ENCODE measurements at places on chromosomes 11 and 22.

DNA sequence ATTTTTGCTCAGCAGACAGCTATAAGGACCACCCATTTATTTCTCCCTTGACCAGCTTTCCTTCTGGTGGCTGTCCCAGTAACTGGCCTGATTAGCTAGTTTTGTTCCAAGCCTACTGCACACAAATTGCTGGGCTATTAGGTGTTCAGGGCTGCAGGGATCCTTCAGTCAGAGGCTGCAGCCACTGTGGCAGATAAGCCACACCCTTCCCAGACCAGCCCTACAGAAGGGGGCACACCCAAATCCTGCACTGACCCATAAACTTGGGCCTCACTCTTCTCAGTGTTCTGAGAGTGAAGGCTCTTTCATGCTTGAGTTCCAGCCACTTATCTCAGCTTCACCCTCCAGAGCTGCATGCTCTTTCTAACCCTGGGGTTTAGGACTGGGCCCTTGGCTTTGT is 200.0 kb downstream of the AASDHPPT start:
- no peak for DNase-seq

DNA sequence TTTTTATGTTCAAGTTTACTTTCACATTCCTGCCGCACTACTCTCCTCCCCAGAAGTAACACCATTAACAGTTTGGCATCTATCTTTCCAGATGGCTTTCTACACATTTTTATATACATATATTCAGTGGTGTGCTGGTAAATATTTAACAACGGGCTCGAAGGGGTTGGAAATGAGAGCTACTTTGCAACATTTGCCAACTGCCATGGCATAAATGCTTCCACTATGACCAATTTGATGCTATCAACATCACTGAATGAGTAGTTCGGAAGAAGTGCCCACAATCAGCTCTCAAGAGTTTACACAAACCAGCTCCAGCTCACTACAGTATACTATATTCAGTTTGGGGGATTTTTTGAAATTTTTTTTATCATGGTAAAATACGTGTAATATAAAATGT is 55.2 kb downstream of the RELT start:
- DNase-seq: no peak

GRCh38 chr11:532986-533585 is 2.3 kb downstream of the HRAS start:
- no peak for DNase-seq

DNA sequence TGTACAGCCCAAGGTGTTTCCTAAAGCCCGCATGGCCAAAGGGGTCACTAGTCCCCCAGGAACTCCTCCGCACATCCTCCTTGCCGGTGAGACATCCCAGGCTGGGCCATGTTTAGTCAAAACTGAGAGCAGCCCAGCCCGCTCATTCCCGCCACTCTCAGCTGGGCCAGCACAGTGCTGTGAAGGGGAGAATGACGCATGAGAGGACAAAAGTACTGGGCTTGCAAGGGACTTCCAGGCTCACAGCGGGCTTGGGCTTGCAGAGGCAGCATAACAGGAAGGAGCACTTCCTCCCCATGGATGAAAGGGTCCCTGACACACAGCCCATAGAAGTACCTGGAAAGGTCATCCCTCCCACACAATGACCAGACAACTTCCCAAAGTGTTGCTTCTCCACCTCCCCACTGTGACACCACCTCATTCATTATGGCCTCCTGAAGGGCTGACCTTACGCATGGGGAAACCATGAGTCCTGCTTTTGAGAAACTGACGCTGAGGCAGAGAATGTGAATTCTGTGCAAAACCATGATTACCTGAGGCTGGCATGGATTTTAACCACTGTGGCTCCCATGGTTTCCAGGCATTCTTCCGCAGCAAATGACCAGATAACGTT is 19.1 kb downstream of the ETS1 start:
- no peak for DNase-seq

GRCh38 chr22:44663256-44663999 is 38.6 kb upstream of the PRR5 start:
- no peak for DNase-seq

GRCh38 chr11:6623391-6624363 is 4.5 kb upstream of the TPP1 start:
- DNase-seq: no peak

- DNase-seq: no peak
These were observed 45.8 kb upstream of the TH start for GRCh38 chr11:2217211-2218030.

GRCh38 chr11:70525006-70525405 is 126.7 kb downstream of the CTTN start:
- DNase-seq: no peak

DNA sequence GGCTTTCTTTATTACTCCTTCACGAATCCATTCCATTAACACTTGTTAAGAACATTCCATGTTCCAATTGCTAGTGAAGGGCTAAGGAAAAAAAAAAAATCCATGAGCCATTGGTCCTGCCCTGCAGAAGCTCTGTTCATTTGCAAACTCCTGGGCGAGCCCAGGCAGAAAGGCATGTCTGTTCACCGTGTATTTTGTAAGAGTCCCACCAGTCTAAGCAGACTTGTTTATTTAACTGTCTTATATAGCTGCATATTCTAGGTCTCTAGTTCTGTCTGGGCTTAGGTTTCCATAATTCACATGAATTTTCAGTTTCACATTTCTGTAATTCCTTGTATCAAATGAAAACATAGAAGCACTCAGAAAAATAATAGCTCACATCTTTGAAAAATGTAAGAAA is 97.4 kb upstream of the POU2AF2 start:
- DNase-seq: no peak

- no peak for DNase-seq
These were observed 526 bp downstream of the C1QTNF6 start for GRCh38 chr22:37187552-37187890.

- no peak for DNase-seq
These were observed 18.5 kb downstream of the MPPED2 start for GRCh38 chr11:30567644-30568043.

DNA sequence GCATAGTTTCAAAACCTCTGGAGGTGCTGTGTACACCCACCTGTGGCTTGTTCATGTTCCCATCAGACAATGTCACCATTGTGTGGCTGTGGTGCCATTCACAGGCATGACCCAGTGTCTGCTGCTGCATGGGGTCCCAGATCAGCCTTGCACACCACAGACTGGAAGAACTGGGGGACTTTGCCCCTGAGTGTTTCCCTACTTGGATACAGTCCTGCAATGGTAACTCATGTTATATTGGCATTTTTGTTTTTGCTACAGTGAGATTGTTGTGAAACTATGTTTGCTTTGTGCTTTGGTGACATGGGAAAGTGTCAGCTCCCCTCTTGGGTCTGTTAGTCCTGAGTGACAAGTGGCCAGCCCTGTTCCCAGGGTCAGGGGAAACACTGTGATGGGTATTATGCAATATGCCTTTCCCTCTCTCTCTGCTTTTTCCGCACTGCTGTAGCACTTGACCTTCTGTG is 108.8 kb downstream of the NAV2 start:
- no peak for DNase-seq

DNA sequence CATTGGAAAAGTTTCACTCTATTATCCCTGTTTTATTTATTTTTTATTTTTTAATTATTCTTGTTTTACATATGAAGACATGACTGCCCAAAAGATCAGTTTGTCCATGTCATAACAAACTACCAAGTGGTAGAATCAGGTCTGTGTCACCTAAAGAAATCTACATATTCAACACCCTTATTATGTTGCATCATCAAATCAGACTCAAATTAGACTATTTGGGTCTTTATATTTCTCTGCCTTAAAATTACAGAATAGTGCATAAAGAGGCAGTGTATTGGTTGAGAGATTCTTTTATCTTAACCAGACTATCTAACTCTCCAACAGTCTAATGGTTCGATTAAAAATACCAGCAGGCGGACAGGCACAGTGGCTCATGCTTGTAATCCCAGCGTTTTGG is 18.5 kb upstream of the ATP5MG start:
- no peak for DNase-seq

DNA sequence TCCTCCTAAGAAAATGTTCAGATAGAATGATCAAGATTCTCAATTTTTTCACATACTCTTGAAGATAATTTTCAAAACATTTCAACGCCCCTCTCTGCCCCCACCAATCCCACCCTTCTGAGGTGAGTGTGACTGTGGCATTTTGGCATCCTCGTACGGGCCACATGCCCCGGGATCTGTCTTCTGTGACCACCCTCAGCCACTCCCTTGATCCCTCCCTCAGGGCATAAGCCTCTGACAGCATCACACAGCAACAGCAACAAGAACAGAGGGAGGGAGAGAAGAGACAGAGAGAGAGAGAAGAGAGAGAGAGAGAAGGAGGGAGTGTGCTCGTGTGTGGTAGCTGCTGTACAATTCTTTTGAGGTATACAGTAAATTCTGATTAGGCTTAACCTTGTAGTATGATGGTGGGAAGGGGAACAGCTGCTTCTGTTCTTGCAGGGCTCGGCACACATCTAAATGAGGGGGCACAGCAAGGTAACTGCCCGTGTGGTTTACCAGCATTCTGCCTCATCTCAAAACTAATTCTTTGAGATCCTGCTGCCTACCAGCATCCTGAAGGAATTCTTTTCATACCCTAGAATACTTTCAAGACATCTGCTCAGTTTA is 21.4 kb downstream of the SCUBE2 start:
- no peak for DNase-seq

- no peak for DNase-seq
These were observed 25.0 kb downstream of the MED15 start for GRCh38 chr22:20532256-20532993.

DNA sequence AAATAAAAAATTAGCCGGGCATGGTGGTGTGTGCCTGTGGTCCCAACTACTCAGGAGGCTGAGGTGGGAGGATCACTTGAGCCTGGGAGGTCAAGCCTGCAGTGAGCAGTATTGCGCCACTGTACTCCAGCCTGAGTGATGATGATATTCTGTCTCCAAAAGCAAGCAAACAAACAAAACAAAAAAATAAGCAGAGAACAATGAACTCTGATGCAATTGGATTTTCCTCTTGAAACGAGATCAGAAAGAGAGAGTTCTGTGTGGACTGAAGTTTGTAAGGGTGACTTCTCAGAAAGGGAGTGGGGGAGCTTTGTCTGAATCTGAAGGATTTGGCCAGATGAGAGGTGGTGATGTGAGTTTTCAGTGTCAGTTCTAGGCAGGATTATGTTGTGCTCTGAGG is 6.0 kb upstream of the TMEM123 start:
- no peak for DNase-seq

DNA sequence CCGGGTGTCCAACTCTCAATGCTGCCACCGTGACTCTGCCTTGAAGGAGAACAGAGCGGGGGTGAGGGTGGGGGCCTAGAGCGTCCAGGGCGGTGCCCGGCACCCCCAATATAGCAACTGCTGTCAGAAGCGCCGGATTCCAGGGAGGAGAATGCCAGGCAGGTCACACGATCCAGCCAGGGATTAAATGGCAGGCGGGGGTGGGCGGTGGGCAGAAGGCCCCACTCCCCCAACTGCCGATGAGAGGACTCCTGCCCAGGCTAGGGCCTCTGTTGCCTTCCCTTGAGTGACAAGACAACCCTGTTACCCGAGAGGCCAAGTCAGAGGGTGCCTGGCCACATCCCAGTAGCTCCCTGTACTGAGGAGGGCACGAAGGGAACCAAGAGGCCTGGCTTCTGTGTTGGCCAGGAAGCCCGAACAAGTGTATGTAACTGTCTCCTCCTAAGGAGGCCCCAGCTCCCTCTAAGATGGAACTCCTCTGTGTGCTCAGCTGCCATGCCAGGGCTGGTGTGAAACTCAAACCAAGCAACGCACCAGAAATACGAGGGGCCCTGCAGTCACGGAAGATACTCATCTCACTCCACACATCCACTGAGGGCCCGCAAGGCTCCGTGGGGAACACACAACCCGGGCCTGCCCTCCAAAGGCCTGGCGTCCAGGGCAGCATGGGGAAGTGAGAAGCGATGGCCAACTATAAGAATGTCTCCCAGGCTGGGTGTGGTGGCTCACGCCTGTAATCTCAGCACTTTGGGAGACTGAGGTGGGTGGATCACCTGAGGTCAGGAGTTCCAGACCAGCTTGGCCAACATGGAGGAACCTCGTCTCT is 3.0 kb downstream of the PACSIN3 start:
- DNase-seq: no peak

GRCh38 chr11:116618461-116618860 is 154.3 kb downstream of the BUD13 start:
- DNase-seq: no peak

DNA sequence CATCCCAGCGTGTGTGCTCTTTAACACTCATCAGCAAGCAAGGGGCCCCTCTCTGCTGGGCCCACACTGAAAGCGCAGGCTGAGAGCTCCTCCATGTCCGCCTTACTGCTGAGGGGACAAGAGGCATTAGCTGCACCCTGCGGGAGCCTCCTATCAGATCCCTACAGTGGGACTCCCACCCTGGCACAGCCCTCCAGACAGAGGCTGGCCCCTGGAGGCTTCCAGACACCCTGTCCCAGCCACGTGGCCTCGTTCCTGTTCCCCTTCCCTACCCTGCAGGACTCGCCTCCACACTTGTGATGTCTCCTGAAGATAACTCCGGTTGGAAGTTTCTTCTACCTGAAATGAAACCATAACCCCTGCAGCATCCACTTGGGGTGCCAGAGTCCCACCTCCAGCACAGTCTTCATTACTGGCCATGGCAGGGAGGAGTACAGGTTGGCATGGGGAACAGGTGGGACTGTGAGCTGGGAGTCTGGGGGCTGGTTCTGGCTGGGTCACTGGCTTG is 5.0 kb upstream of the SH3BP1 start:
- DNase-seq: peak; percentile 63

DNA sequence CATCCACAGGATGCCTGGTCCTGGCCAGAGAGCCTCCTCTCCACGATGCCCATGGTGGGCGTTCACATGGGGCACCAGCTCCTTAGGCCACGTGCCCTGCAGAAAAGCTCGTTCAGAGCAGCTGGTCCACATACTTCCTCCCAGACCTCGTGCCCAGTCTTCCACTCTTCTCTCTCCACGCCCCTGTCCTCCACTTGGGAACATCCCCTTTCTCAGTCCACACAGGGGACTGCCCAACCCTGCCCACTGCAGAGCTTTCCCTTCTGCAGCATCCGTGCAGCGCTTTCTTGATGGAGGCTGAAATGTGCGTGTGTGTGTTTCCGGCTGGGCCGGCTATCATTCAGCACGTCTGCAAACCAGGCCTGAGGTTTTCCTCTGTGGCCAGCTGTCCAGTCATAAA is 11.3 kb downstream of the TPCN2 start:
- DNase-seq: no peak

DNA sequence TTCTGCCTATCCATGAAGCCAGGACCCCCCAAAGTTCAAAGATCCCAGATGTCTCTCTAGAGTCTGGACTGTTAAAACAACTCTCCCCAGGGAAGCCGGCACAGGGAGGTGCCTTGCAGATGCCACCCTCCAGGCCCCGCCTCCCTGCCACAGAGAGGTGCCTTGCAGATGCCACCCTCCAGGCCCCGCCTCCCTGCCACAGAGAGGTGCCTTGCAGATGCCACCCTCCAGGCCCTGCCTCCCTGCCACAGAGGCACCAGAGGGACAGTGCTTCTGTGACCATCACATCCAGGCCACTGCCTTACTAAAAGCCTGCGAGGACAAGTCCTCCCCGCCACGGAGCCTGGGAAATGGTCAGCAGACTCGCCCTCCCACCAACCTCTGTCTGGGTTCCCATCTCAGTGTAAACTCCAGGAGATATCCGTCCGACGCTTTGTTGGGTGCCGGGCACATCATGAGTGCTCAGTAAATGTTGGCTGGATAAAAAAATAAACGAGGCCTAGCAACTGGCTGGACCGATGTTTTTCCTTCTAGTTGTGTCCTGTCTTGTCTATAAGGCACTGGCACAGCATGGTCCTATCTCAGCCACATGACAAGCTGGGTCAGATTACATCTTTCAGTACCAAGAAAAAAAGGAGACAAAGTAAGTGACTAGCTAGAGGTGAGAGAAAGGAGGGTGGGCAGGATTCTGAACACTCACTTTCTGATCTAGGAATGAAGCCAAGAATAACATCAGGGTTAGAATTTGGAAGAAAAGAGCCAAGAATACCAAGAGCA is 91.2 kb upstream of the CSNK2A3 start:
- no peak for DNase-seq

All from GM06990 (cell line).